ENCODE measurements at places on chromosomes 16 and 17.

DNA sequence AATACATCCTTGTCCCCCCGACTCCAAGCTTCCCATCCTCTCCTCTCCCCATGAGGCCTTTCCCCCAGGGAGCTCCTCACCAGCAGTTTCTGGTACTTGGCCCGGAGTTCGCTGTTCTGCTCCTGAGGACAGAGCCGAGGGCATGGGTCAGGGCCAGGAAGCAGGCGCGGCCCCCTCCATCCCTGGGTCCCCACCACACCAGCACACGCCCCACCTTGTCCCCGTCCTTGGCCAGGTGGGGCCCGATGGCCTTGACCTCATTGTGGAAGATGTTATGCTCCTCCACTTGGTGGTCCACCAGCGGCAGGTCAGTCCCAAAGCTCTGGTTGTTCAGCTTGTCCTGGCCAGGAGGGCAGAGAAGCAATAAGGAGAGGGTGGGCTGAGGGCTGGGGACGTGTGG lies 36.2 kb downstream of the PPL start:
- no peak for DNase-seq

- no peak for DNase-seq
These were observed 157.0 kb downstream of the COPRS start for GRCh38 chr17:31702041-31702440.

- no peak for DNase-seq
These were observed 47.1 kb downstream of the NUP93 start for GRCh38 chr16:56777001-56777400.

GRCh38 chr16:23667355-23667659 lies 11.4 kb upstream of the PLK1 start:
- DNase-seq: no peak

DNA sequence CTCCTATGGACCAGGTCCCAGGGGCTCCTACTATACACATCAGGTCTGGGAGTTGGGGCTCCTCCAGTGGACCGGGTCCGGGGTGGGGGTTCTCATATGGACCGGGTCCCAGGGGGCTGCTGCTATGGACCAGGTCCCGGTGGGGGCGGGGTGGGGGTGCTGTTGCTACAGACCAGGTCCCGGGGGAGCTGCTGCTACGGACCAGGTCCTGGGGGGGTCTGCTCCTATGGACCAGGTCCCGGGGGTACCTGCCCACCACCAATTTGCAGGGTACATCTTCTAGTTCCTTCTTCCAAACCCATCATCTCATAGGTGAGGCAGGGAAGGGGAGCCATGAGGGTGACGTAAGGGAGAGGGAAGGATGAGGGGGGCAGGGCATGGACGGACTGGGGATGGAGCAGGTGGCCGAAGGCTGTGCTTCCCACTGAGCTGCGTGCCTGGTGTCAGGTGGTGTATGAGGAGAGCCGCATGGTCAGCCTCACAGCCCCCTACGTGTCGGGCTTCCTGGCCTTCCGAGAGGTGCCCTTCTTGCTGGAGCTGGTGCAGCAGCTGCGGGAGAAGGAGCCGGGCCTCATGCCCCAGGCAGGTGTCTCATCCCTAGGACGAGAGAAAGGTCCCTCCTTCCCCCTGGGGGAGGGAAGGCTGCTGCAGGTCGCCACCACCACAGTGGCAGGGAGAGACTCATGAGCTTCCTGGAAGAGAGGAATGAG lies 6.6 kb downstream of the ENDOV start:
- DNase-seq: peak; percentile 13

DNA sequence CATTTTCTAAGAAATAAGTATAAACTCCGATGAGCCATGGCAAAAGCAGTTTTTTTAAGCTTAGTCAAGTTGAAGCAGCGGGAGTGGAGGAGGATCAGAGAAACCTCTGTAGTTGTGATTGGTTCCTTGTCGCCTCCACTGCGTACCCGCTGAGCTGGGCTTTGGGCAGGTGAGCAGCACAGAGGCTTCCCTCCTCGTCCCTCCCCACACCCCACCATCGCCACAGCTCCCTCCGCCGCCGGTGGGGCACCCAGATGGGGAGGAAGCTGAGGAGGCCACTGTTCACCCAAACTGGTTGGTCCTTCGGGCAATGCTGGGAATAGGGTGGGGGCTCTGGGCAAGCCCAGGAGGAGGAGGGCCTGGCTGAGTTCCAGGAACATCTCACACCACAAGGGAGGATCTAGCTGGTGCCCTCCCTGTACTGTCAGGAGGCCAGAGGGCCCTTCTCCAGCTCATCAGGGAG lies 5.2 kb upstream of the MRPL38 start:
- no peak for DNase-seq

GRCh38 chr16:31874366-31875111 lies 932 bp downstream of the ZNF267 start:
- DNase-seq: no peak

DNA sequence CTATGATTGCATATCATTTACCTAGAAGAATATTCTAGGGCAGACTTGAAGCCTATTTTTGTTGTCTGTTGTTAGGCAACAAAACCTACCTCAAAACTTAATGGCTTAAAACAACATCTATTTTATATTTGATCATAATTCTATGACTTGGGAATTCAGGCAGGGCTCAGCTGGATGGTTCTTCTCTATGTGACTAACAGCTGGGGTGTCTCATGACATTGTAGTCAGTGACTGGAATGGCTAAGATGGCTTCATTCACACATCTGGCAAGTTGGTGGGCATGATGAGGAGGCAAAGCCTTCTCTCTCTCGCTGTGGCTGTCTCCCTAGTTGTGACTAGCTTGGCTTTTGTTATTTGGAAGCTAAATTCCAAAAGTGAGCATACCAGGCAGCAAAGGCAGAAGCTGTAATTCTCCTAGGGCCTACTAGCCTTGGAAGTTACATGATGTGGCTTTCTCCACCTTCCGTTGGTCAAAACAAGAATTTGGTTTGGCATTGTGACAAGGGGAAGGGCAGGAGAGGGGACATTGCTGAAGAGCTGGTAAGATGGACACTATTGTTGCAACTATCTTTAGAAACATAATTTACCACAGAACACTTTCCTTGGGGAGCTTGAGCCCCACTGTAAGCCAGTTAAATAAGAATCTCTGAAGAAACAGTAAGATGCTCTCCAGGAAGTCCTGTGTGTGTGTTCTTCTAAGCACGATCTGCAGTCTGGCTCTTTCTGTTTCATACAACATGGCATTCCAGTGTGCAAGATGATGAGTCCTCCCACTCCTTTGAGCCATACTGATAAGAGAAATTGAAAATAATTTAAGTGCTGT lies 39.4 kb downstream of the ZNRF1 start:
- no peak for DNase-seq

GRCh38 chr16:48105456-48105855 lies 50.3 kb downstream of the ABCC12 start:
- no peak for DNase-seq

DNA sequence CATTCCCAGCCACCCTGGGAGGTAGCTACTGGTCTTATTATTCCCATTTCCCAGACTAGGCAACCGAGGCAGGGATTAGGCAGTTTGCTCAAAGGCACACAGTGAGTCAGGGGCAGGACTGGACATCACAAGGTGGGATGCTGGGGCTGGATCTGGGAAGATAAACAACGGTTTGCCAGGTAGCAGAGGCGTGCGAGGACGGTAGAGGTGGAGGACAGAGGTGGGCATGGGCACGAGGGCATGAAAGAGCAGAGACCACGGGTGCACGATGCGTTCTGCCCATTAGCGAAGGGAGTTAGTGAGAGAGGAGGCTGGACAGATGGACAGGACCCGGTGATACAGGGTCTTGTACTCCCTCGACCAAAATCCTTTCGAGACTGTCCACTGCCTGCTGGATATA lies 148.0 kb downstream of the SDK2 start:
- no peak for DNase-seq

- no peak for DNase-seq
These were observed 11.8 kb upstream of the FAM117A start for GRCh38 chr17:49775546-49776260.

GRCh38 chr16:22425036-22425801 lies 50.8 kb upstream of the CDR2 start:
- DNase-seq: no peak

- DNase-seq: peak; percentile 85
These were observed 13.1 kb upstream of the PRR35 start for GRCh38 chr16:546909-547770.

DNA sequence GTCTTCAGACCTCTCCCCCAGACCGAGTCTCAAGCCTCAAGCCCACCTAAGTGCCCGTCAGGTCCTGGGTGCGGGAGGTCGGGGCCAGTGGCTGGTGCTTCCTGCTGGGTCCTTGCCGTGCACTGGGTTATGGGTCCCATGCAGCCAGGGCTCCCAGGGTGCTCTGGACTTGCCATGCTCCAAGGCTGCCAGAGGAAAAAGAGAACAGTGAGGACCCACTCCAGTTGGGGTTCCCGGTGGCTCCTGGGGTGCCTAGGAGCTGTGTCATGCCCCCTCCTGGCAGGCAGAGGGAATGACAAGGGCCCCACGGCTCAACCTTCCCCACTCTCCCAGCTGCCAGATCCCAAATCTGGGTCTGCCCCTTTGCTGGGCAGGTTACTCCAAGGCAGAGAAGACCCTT lies 3.8 kb downstream of the SNX20 start:
- peak; percentile 71 for DNase-seq

DNA sequence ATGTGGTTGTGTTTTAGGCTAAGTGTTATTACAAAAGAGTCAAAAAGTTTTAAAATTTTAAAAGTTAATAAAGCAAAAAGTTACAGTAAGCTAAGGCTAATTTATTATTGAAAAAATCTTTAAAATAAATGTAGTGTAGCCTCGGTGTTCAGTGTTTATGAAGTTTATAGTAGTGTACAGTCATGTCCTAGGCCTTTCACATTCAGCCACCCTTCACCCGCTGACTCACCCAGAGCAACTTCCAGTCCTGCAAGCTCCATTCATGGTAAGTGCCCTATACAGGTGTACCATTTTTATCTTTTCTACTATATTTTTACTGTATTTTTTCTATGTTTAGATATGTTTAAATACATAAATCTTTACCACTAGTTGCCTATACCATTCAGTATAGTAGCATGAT lies 98.5 kb upstream of the RPRML start:
- no peak for DNase-seq

DNA sequence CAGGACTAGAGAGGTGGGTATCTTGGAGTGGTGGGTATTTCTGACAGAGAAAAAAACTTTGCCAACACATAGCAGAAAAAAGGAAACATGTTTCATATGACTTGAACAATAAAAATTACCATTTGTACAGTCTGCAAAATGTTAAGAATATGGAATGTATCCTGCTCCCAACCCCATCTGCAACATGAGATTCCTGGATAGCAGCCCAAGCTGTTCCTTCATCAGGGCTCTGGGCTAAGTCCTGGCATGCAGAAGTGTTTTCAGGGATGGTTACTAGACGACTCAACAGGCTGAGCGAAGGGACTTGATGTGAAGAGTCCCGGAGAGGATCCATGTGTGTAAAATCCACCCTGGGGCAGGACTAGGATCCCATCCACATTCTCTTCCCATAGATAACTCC lies 121.0 kb upstream of the IRX3 start:
- DNase-seq: no peak

DNA sequence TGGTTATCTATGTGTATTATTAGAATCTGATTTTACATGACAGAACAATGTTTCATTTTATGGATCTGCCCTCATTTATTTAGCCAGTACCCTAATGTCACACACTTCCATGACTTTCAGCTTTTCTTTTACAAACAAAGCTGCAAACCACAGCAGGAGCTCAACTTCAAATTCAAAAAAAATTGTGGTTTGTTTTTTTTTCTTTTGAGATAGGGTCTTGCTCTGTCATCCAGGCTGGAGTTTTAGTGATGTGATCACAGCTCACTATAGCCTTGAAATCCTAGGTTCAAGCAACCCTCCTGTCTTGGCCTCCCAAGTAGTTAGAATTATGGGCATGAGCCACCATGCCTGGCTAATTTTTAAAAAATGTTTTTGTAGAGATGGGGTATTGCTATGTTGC lies 8.2 kb upstream of the MPRIP start:
- no peak for DNase-seq

DNA sequence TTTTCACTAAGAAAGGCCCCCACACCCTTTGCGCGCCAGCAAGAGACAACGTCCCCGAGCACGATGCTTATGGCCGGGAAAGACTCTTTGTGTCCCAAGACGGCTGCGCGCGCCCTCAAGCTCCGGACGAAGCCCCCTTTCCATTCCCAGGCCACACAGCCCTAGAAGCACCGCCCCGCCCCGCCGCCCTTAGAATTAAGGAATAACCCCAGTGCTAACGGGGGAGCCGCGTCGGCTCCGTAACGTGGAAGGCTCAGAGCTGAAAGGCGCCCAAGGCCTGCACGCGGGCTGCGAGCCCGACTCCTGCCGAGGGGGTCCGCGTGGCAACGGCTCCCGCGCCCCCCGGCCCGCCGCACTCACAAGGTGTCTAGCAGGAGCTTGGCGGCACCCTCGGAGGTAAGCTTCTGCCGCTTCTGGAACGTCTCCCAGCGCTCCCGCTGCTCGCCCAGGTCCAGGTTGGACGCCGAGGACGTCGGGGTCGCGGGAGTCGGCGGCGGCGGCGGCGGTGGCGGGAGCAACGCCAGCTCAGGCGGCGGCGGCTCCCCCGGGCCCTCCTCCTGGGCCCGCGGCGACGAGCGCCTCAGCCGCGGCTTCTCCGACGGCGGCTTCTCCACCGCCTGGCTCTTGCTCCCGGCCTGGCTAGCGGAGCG lies 477 bp downstream of the CENPV start:
- peak; percentile 53 for DNase-seq

DNA sequence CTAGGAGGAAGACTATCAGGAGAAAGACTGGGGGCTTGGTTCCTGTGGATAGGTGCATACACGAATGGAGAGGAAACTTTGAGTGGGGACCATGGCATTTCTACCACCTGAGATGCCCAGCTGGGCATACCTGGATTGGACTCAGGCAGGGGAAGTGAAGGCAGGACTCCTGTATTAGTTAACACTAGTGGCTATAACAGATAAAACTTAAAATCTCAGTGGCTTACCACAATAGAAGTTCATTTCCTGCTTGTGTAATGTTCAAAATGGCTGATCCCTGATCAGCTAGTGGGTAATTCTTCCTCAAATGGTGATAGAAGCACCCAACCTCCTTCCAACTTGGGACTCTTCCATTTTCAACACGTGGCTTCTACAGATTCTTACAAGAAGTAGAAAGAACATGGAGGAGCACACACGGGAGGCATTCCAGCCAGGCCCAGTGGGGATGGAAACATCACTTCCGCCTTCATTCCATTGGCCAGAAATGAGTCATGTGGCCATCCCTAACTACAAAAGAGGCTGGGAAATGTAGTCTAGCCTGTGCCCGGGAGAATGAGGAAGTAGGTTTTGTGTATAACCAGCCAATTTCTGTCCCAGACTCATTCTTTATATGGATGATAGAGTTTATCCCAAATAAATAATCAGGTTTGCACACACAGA lies 112.1 kb downstream of the UTP18 start:
- peak; percentile 71 for DNase-seq

- DNase-seq: peak; percentile 54
These were observed 7.7 kb downstream of the CDH1 start for GRCh38 chr16:68744744-68745280.

DNA sequence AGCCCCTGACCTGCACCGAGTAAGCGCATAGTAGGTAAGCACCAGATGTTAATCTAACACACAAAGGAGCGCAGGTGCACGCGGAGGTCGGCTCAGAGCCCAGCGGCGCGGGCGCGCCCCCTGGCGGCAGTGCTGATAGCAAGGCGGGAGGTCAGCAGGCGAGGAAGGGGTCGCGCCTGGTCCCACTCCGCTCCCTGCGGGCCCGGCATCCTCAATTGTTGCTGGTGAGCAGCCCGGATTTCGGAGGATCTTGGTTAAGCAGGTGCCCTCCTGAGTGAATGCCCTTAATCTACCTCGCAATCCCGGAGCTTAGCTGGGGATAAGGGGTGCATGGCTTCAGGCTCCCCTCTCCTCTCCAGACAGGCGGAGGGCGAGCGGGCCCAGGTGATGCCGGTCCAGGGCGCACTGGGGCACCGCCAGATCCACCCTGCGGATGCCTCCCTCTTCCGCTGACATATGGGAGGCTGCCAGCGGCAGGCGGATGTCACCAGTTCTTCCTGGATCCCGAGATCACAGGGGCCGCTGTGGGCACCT lies 4.0 kb upstream of the WNT3 start:
- DNase-seq: peak; percentile 71

All from iPS-NIHi11 (cell line).